ENCODE measurements at places on chromosomes 3 and 15.

DNA sequence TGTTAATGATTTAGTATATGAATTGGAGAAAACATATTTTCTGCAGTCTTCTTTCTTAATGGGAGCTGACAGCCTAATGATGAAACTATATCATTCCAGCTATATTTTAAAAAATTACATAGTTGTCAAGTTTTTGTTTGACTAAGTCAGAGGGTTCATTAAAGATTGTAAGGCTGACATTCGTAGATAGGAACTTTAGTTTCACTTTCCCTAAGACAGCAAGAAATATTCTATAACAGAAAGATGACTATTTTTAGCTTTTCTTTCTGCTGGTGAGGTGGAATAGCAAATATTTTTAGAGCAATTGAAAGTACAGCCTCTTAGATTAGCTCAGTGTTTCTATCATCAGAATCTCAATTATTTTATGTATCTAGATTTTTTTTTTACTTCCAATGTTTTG lies 60.2 kb downstream of the PIAS1 start:
- DNase-seq, result peak; percentile 20

DNA sequence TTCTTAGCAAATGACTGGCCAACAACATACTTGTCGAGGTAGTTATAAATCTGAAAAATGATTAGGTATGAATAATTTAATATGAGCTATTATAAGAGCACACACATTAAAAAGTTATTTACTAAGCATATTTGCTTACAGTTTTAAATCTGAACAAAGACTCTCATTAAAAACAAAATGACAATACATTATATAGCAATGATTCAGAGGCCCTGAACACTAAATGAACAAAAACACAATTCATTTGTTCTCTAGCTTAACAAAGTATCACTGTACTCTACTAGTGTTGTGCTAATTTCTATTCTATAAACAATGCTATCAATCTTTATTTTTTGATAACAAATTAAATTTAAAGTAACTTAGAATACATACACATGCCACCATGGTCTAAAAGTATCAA lies 21.0 kb downstream of the CLPX start:
- DNase-seq, result no peak

DNA sequence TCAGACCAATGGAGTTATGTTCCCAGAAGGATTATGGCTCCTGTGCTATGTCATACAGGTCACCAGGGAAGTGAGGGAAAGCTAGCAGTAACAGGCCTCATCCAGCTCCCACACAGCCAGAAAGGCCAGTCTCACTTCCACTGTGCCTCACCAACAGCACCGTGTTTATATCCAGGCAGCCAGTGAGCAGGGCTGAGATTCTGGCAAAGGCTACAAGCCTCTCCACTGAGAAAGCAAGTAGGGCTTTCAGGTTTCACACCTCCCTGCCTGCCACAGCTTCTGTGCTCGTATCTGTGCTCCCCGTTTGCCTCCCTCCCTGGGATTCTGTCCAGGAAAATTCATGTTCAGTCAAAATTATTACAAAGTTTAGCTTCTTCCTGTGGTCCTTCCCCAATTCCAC lies 14.9 kb upstream of the CFAP20DC start:
- DNase-seq, result no peak

- no peak for DNase-seq
Observed at GRCh38 chr3:190121383-190121782, 686 bp upstream of the P3H2 start.

DNA sequence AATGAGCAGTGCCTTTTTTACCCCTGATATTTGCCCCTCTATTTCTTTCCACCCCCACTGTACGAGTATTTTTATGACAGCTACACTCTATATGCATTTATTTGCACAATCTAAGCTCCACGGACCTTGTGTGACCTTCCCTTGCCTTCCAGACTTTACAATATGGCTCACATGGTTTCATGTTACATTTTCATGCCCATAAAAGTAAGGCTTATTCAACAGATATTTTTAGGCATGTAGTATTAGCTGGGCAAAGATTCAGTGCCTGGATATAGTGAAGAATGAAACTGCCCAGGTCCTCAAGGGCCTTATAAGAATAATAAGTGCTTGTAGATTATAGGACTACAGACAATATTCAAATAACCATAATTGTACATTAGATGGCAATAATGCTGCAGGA lies 481.9 kb upstream of the CNTN4 start:
- no peak for DNase-seq

- DNase-seq, result no peak
Observed at GRCh38 chr3:129341331-129342141, 62.9 kb downstream of the HMCES start.

DNA sequence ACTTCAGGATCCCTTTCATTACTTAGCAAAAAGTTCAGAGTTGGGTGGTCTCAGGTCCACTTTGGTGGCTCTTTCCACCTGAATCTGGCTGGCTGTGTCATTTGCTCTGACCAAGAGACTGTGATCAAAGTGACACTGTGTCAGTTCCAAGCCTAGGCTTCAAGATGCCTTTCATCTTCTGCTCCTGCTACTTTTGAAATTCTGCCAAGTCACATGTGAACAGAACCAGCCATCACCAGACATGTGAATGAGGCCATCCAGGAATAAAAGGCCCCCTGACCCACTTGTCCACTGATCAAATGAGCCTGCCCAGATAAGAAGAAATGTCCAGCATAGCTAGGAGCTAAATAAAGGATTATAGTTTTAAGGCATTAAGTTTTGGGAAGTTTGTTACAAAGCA lies 132.2 kb downstream of the OSBPL10 start:
- DNase-seq, result no peak

GRCh38 chr3:61862614-61863289 lies 301.4 kb downstream of the PTPRG start:
- DNase-seq, result no peak

- DNase-seq, result peak; percentile 99
Observed at GRCh38 chr15:101201411-101202174, 50.3 kb downstream of the CHSY1 start.

DNA sequence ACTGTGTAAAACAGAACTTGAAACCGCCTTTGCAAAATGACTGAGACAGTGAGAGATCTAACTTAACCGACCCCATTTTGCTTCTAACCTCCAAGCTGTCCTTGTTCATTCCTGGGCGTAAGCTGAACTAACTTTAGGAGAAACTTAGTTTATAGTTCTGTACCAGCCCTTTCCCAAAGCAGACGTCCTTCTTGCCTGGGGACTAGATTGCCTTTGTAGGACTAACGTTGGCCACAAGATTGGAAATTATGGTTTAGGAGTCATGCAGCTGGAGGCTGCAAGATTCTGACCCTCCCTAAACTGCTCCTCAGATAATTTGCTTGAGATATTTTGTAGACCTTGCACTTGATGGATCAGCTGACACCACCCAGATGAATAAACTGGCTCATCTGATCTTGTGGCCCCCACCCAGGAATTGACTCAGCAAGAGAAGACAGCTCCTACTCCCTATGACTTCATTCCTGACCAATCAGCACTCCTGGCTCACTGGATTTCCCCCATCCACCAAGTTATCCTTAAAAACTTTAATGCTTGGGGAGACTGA lies 219.9 kb upstream of the PROK2 start:
- peak; percentile 49 for DNase-seq

GRCh38 chr3:25592510-25592968 lies 72.2 kb downstream of the TOP2B start:
- peak; percentile 51 for DNase-seq

GRCh38 chr15:82643992-82644391 lies 3.2 kb downstream of the CPEB1 start:
- no peak for DNase-seq

- DNase-seq, result no peak
Observed at GRCh38 chr15:58740436-58740835, 9.1 kb downstream of the ADAM10 start.

- DNase-seq, result no peak
Observed at GRCh38 chr15:100501117-100501516, 27.6 kb downstream of the CERS3 start.

GRCh38 chr3:27976933-27977332 lies 254.8 kb upstream of the EOMES start:
- DNase-seq, result peak; percentile 66

DNA sequence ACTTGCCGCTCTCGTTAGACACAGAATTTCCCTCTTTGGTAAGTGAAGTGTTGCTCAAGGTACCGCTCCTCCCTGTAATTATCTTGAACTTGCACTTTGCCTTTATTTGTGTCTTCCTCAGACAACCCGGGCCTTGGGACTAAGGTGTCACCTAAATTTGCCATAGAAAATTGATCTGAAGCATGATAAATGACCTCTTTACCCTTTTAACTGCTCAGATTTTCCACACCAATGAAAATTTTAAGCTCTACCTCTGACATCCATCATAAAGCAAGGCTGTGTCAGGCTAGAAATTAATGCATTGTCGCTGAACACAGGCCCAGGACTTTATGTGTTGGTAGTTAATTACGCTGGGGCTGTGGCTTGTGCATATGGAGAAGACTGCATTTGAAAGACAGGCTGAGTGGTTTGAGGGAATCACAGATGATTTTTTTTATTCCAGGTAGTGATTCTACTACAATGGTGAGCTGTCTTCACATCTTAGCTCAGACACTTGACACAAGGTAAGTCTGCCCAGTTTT lies 199.6 kb upstream of the CHRM5 start:
- DNase-seq, result no peak

DNA sequence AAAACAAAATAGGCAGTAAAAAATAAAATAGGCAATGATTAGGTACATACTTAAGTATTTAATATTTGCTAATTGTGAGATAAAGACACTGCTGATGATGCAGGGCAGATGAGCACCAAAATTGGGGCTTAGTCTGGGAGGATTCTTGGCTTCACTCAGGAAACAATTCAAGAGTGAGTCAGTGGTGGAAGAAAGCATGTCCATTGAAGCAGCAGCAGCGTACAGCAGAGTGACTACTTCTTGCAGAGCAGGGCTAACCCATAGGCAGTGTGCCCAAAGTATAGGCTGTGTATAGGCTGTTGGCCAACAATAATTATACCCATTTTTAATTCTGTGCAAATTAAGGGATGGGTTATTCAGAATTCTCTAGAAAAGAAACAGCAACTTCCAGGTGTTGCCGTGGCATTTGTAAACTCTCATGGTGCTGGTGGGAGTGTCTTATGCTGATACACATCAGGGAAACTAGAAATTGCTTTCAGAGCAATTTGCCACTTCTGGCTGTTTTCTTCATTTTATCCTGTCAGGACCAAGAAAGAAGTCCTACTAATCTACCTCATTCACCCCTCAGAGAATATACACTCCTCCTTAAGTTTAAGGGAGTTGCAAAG lies 317.3 kb upstream of the NAALADL2 start:
- DNase-seq, result peak; percentile 40

DNA sequence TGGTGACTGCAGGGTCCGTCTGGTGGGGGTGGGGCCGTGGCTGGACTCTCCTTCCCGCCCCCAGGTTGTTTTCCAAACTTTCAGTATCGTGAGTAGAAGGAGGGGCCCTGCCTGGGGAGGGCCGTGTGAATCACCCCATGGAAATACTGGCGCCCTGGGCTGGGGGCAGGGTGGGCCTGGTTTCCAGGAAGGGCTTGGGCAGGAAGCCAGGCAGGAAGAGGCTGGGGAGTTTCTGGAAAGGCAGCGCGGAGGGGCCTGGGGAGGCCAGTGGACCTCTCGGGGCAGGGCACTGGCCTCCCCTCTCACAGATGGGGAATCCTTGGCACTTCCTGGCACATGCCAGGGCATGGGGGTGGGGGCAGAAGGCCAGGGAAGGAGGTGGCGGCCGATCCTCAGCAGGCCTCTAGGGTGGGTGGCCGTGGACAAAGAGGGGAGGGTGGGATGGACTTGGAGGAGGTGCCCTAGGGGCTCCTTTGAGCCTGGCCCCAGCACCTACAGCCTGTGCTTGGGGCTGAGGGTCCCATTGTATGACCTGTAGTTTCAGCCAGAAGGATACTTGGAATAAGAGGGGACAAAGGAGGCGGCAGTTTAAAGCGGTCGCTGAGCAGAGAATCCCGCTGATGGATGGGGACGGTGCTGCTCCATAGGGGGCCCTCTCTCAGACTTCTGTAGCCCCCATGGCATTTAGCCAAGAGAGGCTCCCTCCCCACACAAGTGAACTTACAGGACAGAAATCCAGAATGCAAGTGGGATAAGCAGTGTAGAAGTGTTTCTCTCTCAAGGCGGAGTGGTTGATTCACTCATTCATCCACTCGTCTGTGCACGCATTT lies 56.5 kb upstream of the GATA2 start:
- DNase-seq, result peak; percentile 75

DNA sequence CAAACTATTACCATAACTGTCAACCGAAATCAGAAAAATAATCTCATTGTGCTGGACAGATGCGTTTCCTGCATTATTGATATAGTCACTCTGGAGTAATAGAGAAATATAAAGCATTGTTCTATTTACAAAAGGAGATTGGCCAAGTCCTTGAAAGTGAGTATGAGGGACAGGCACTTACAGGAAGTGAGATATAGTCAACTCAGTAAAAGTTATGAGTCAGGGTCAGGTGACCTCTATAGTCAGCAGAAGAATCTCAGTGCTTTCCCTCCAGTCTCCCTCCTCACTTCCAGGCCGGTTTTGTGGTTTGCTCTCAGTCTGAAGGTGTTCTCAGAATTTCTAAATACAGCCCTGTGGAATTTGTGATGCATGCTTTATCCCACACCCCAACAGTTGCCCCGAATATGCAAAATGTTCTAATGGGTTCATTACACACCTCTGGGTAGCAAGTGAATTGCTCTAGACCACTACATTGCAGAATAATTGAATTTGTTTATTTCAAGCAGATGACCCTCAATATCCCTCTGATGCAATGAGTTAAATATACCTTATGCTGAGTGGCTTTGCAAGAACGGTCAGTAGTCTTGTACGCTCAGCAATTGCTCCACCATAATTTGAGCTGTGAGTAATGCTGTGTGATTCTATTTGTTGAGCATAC lies 787.7 kb downstream of the MCTP2 start:
- DNase-seq, result peak; percentile 68

DNA sequence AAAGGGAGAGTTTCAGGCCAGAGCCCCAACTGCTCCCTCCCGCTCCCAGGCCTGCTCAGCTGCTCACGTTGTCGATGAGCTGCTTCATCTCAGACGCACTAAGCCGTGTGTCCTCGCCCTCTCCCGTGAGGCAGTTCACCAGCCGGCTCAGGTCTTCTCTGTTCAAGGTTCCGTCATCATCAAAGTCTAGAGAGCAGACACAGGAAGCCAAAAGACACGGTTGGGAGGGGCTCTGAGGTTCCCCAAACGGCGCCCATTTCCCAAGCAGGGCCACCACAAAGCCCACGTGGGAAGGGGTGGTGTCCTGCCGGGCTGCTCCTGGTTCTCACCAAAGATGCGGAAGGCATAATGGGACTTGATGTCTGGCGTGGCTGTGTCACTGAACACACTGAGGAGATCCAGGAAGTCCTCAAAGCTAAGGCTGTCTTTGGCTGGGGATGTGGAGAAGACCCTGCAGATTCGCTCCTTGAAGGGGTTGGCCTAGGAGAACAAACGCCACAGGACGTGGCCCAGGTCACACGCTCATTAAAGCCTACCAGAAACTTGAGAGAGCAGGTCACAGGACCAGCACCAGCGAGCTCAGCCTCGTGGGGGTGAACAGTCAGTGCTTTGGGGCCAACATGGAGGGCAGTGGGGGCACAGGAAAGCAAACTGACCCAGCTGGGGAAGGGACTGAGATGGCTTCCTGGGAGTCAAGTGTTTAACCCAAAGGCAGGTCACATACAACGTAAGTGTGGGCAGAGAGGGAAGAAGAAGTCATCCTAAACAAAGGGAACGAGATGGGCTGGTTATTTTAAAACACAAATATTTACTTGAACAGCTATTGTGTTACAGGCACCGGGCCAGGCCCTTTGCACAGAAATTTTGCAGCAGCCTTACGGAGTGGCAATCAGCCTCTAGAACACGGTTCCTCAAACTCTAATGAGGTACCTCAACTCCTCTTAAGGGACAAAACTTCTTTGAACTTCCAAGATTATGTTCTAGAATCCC lies 2.4 kb downstream of the CIB1 start:
- no peak for DNase-seq
